ENCODE measurements at places on chromosomes 4 and X.

DNA sequence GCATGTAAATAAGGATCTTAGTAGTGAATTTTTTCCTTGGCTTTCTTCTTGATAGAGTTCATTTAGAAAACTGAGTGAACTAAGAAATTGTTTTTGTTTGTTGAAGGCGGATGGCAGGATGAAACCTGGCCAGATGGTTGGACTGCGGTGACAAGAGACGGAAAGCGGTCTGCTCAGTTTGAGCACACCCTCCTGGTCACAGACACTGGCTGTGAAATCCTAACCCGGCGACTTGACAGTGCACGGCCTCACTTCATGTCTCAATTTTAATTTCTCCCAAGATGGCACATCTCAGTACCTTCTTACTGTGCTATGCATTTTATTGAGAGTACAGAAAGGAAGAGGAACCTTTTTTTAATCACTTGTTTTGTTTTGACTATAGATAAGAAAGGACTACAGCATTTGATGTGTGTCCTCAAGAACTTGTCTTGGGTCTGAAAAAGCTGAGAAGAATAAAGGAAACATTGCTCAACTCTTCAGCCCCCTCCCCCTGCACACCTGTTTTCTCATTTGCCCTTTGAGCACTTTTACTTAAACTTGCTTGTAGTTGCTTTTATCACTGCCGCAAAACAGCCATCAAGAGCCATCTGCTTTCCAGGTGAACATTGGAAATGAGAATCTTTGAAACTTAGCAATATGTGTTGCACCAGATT is 27.4 kb downstream of the ADH5 start:
- no peak for DNase-seq

- DNase-seq = no peak
Observed at GRCh38 chr4:118760092-118760491, 74.9 kb downstream of the METTL14 start.

- no peak for DNase-seq
Observed at GRCh38 chr4:17094876-17095210, 196.4 kb upstream of the LDB2 start.

DNA sequence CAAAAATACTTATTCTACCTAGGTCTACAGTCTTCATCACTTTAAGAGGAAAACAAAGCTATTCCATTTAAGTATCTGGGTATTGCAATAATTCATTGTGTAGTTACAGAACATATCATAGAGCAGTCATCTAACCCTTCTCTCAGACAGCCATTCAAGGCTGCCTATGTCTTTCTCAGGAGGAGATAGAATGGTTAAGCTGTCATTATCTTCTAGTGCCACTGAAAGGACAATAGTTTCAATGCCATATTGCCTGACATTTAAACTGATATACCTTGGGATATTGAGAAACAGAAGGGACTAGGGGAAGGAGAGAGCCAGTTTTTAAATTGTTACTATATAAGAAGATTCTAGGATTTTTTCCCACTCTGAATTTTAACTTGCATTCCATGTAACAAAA is 527.0 kb downstream of the GRID2 start:
- no peak for DNase-seq
